ENCODE measurements at places on chromosomes 4 and X.

- no peak for DNase-seq
Observed at GRCh38 chr4:57131849-57132742, 21.9 kb upstream of the IGFBP7 start.

- DNase-seq: no peak
Observed at GRCh38 chr4:100848841-100849240, 331.0 kb upstream of the EMCN start.

- no peak for DNase-seq
Observed at GRCh38 chr4:173025131-173025530, 143.5 kb upstream of the GALNT7 start.

GRCh38 chr4:51963841-51964517 is 56.2 kb downstream of the LRRC66 start:
- DNase-seq: no peak

DNA sequence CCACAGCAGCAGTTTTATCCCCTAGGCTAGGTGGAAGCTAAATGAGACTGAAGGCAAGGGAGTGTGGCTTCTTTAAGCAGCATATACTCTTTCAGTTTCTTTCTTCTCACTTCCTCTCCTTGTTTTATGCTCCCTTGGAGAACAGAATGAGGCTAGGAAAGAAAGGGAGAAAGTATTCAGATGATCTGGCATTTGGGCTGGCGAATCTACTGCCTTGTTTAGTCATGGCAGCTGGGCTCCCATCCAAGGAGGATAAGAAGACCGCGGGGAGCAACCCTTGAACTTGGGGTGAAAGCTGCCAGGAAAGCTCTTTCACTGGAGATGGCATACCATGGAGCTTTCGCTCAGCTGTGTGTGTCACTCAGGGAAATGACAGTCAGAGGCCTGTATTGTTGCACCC is 72.1 kb downstream of the ARHGEF38 start:
- DNase-seq: peak; percentile 10

GRCh38 chr4:6415031-6415705 is 57.2 kb downstream of the PPP2R2C start:
- no peak for DNase-seq

- peak; percentile 28 for DNase-seq
Observed at GRCh38 chrX:18995221-18995620, 11.3 kb upstream of the PHKA2 start.

GRCh38 chr4:76067652-76068286 is 6.7 kb upstream of the ART3 start:
- peak; percentile 23 for DNase-seq

- no peak for DNase-seq
Observed at GRCh38 chr4:101183221-101183620, 164.1 kb downstream of the PPP3CA start.

- peak; percentile 50 for DNase-seq
Observed at GRCh38 chr4:82715731-82716617, 82.6 kb downstream of the SCD5 start.

DNA sequence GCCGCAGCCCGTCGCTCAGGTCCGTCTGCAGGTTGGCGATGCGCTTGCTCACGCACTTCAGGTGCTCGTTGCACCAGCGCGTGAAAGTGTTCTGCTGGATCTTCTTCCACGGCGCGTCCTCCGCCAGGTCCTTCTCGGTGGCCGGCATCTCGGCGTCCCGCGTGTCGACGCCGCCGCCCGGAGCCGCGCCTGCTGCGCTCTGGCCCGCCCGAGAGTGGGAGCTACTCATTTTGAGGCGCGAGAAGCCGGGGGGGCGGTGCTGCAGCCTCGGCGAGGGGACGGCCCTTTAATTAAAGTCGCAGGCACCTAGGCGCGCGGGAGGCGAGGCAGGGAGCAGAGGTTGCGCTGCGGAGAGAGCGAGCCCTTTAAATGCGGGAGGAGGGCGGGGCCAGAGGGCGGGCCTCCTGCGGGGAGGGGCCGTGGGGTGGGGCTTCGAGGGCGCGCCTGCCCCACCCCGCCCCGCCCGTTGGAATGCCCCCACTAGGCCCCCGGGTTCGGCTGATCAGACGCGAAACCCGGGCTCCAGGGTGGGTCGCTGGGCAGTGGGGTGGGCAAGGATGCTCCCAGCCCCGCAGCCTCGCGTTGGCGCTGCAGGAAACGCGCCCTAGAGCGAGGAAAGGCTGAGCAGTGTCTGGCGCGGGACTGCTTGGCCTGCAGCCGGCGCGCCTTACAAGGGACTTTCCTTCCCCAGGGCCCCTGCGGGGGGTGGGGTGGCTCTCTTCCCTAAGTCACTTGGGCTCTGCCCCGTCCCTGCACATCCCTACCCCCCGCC is 3.2 kb downstream of the FLNA start:
- peak; percentile 57 for DNase-seq

- no peak for DNase-seq
Observed at GRCh38 chr4:59698041-59698440, 1502.1 kb upstream of the ADGRL3 start.

- DNase-seq: no peak
Observed at GRCh38 chr4:112881842-112882241, 167.6 kb upstream of the ANK2 start.

DNA sequence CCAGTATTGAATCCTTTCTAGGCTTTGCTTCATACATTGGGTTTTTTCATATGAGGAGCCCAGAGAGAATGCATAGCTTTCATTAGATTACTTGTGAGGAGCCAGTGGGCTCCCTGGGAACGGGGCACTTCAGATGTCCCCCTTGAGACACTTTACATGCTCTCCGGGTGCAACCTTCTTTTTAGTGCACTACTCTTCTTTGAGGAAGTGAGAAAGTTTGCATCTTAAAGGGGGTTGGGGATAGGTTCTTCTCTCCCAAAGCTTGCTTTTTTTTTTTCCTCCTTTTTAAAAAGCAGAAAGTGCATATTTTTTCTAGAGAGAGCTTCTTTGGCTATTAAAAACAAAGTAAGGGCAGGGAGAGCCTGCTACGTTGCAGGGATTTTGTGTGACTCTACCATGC is 4.3 kb downstream of the HADH start:
- no peak for DNase-seq

DNA sequence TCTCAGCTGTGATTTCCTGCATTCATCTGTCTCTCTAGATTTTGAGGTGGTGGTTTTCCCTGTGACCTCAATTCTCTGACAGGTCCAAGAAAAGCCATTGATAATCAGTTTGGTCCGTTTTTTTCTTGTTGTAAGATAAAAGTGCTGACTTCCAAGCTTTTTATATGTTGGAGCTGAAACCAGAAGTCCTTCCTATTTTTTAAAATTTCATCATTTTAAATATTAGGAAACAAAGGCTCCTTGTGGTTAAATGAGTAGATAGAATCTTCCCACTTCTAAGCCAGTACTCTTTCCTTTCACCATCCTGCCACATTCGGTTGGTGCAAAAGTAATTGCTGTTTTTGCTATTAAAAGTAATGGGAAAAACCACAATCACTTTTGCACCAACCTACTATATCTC is 18.3 kb downstream of the RNF175 start:
- DNase-seq: no peak

GRCh38 chr4:16682975-16683374 is 215.5 kb downstream of the LDB2 start:
- DNase-seq: no peak

All from GM04503 (cell line).